ENCODE measurements at places on chromosomes 11 and 22. TPM values are rescaled to one million over a fixed set of nuclear protein-coding genes. Genes with fewer than 3 reads are reported as not detected.

Gene PRR33
- total RNA-seq: not detected

Gene PNPLA5
- not detected for total RNA-seq

Gene GAL3ST1
- 1.8 TPM for total RNA-seq

Gene SERHL2
- total RNA-seq: 1.9 TPM

Gene MCHR1
- not detected for total RNA-seq

Gene CD6
- 4.2 TPM for total RNA-seq

Gene FHIP1B
- 42.5 TPM for total RNA-seq

Gene VSIG10L2
- total RNA-seq: 0.13 TPM

Gene VSIG2
- total RNA-seq: 55.3 TPM

Gene NNMT
- 290 TPM for total RNA-seq

Gene HBD
- not detected for total RNA-seq

Gene BCO2
- 10.9 TPM for total RNA-seq

Gene DDX10
- 25.2 TPM for total RNA-seq

Gene MS4A6E
- not detected for total RNA-seq

Gene XKR3
- total RNA-seq: not detected

Gene SYCE3
- not detected for total RNA-seq

Gene TMEM184B
- total RNA-seq: 47.5 TPM

Gene PARVA
- total RNA-seq: 60.7 TPM

Gene USP2
- 4.3 TPM for total RNA-seq

Gene OSM
- total RNA-seq: 4.2 TPM

Gene OR2AG2
- not detected for total RNA-seq

Gene INPP5J
- total RNA-seq: 28.3 TPM

Gene ACR
- total RNA-seq: 3.1 TPM

Gene SYNGR1
- total RNA-seq: 4.9 TPM

Gene SERPING1
- 306 TPM for total RNA-seq

Gene PGR
- total RNA-seq: 0.94 TPM

Gene MCAM
- 45.1 TPM for total RNA-seq

Gene MMP1
- total RNA-seq: not detected

Gene LRRC32
- total RNA-seq: 56.0 TPM

Gene PGA5
- total RNA-seq: not detected

Gene LSP1
- total RNA-seq: 143 TPM

Gene ST14
- total RNA-seq: 49.2 TPM

Gene ZNF70
- total RNA-seq: 5.2 TPM

Gene GRAMD1B
- 7.5 TPM for total RNA-seq

Gene DEPDC7
- total RNA-seq: 1.6 TPM

Gene OR2AT4
- total RNA-seq: not detected

Gene HBG1
- not detected for total RNA-seq

Gene HBB
- total RNA-seq: 26.2 TPM

Gene MMP13
- total RNA-seq: 0.59 TPM

Gene APOL5
- total RNA-seq: not detected

Gene SCO2
- 14.0 TPM for total RNA-seq

Gene PACS1
- 42.7 TPM for total RNA-seq

Gene SCUBE2
- total RNA-seq: 3.3 TPM

Gene GNG3
- total RNA-seq: not detected

Gene BAIAP2L2
- total RNA-seq: 0.98 TPM

Gene DEUP1
- 3.1 TPM for total RNA-seq

Gene SLC22A25
- total RNA-seq: not detected

Gene GGT1
- total RNA-seq: 138 TPM

Gene CRYAB
- 23.0 TPM for total RNA-seq

Gene SSH3
- total RNA-seq: 54.0 TPM
